Suppressor macrophage treated with lipopolysaccharide for 4 hours (primary cell): ENCODE measurements at places on chromosomes 4 and X.

- DNase-seq, result no peak
These were observed 31.6 kb downstream of the TRMT44 start for GRCh38 chr4:8472158-8472688.

DNA sequence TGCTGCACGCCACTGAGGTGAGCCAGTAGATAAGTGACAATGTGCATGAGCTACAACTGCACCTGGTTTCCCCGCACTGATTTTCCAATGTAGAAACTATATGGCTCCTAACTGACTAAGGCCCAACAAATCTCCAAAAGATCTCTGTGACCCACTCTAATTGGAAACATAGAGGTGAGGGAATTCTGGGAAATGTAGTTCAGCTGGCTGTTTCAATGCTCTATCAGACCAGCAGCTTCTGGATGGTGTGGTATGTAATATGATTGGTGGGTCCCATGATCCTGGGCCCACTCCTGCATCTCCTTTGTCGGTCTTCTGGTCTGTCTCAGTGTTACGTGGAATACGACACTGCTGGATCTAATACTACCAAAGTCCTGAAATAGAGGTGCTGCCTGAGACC, 18.6 kb downstream of the CCDC160 start:
- DNase-seq, result no peak

- DNase-seq, result no peak
These were observed 425.9 kb downstream of the TMA16 start for GRCh38 chr4:163920426-163920825.

GRCh38 chr4:148054275-148054674, 322.4 kb downstream of the ARHGAP10 start:
- DNase-seq, result no peak

DNA sequence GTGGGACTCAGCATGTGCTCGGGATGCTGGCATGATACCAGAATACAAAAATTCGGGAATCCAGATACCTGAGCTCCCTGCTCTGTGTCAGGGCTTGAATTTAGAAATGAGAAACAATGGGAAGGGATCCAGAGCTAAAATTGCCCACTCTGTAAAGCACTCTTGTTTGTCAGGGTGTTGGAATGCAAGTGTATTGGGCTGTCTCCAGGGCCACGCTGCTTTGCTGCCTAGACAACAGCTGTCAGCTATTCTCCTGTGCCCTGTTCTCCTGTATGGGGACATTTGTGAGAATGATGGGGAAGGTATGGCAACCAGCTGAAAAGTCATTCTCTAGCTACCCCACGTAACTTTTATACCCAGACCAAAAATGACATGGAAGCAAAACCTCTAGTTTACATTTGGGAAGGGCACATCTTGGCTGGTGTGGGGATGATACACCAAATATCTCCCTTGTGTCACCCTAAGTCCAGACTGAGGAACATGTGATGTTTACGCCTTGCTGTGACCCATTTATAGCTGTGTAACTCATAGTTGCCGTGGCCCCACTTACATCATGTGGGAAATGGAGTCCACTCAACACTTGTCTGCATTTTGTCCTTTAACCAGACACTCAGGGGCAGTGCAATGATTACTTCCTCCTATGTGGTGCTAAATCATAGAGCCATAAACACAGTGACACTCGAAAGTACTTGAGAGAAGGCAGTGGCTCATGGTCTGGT, 46.6 kb downstream of the SMPX start:
- no peak for DNase-seq

- DNase-seq, result no peak
These were observed 2.1 kb downstream of the NUP62CL start for GRCh38 chrX:107204068-107204605.

DNA sequence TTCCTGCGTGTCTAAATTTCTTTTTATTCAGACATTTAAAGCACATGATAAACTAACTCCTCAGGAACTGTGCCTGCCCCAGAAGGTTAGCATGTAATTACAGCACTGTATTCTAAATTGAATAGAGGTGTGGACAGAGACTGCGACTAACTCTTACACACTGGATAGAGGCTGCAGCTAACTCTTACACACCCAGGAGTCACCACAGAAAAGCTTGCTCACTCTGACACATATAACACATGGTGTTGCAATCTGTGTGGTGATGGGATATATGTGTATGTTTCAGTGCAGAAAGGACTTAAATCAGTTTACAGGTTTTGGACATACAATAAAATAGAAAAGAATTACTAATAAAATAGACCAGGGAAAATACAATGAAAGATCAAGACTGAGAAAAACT, 41.5 kb downstream of the SMAD1 start:
- no peak for DNase-seq
